ENCODE measurements at places on chromosomes 3 and 15.

DNA sequence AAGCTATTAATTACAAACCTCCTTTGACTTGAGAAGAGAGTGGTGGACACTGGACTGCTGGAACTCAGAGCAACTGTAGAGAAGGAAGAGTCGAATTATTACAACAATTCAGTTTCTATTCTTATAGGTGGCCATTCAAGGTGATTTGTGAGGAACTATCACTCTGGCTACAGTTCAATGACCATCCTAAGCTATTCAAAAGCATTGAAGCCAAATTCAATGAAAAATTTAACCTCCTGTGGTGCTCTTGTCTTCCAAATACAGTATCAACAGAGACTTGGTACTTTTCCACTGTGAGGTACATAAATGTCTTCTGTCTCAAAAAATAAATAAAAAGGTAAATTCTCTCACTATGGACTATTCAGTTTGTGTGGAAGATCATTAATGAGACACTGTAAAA lies 513.3 kb upstream of the SEMA6D start:
- no peak for DNase-seq

DNA sequence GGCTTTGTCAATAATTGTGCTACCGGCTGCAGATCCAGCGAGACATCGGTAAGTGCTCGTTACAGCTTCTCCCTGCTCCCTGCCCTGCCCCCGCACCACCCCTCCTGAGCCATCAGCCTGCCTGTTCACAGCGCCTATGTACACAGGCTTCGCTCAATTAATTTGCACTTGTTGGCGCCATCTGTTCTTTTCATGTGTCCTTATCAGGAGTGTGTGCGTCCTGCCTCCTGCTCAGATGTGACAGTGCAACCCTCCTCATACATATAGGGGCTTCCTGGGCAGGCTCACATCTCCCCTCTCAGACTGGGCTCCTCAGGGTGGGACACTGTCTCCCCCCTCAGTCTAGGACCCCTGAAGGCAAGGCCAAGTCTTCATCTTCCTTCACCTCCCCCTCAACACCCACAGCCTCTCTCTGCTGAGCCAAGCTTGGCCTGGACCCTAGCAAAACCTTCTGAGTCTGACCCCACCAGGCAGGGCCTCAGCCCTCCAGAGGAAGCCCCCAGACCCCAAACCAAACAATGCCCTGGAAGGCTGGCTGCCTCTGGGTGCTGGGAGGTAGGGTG lies 54.9 kb downstream of the CYP11A1 start:
- peak; percentile 61 for DNase-seq

DNA sequence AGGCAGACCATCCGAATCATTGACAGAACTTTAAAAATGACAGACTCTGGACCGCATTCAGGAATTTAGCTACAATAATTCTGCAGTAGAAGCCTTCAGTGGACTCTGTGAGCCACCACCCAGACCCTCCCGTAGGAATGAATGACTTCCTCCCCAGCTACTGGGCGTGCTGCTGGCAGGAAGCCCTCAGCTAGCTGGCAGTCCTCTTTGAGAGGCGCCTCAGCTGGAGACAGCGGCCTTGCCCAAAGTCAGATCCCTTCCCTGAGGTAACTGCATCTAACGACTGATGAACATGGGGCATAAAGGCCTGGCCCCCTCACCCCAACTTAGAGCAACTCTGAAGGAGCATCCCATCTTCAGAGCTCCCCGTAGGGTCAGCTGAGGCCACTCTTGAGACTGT lies 25.8 kb downstream of the CRABP1 start:
- DNase-seq, result no peak

DNA sequence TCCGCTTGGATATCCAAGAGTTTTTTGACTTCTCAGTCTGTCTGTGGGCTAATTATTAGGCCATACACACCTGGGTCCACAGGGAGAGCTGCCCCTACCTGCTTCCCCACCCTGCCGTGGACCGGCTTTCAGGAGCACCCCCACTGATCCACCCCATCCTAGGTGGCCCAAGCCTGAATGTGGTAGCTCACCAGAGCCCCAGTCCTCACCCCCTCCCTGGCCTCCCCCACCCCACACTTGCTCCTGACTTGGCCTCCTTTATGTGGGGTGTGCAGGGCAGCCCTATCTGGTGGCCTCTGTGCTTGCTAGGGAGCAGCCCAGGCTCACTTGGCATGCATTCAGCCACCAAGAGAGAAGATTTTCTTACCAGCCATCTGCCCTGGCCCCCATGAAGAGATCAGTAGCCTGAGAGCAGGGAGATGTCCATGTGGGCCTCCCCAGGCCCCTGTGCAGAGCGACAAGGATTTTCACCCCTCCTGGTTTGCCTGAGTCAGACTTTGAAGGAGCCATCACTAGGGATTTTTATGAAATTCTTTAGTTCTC lies 11.2 kb downstream of the LRRK1 start:
- no peak for DNase-seq

GRCh38 chr3:175411946-175412345 lies 552.8 kb downstream of the NAALADL2 start:
- no peak for DNase-seq

DNA sequence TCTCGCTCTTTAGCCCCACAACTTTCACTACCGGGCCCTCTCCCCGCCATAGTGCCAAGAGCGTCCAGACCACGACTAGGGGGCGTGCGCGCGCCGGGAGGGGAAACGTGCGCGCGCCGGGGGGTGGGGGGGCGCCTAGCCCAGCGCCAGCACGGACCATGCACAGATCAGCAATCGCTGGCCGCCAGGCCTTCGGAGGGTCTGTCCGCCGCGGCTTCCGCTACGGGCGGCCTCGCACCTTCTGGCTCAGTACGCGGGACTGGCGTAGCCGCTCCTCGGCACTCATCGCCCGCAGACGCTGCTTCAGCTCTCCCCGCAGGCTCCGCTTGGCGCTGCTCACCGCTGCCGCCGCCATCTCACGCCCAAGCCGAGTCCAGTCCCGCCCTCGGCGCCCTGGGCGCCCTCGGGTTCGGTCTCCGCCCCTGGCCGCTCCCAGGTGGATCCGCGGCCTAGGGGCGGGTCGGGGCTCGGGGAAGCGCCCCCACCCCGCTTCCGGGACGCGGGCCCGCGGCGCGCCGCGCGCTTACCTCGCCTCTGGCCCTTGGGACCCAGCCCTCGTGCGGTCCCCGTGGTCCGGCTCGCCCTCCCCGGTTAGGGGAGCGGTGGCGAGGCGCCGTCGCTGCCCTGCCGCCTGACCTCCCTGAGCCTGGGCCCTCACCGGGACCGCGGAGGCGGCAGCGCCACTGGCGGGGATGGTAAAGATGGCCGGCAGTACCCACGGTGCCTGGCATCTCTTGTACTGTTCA lies at the start of gene MTHFS:
TSS of gene MTHFS (minus strand) at position 381 of the 746 bp plus-strand sequence. CDS start at position 355, 26 bp downstream.
- DNase-seq, result no peak

DNA sequence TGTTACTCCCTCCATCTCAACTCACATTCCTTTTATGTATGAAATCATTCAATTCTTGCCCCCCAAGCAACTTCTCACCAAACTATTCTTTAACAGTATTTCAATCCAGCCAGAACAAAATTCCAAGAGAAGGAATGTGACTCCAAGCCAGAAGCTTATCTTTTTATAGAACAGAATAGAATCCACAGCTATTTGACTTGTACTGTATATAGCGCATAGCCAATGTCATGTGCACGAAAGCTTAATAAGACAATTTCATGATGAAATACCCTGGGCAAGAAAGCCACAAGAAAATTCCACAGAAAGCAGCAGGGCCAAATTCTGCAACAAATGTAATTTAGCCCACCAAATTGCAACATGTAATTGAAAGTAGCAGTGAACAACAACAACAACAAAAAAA lies 127.6 kb upstream of the UBE2E2 start:
- no peak for DNase-seq

DNA sequence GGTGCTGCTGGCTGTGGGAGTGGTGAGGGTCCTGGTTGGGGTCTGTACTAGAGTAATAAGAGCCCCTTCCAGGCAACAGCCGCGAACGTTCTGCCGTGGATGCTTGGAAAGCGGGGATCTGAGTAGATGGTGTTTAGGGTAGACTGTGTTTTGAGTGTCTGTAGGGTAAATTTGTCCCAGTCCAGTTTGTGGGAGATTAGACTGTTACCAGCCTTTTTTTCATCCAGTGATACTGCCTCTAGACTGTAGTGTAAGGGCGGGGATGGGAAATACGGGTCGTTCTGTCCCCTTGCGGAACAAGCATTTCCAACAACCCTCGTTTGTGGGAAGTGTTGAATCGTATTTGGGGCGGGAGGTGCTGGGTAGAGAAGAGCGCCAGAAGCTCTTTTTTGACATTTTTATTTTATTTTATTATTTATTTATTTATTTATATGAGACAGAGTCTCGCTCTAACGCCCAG lies 424 bp downstream of the HAUS2 start:
- DNase-seq, result no peak

- DNase-seq, result peak; percentile 42
Measured at GRCh38 chr3:126134219-126134975, 46.0 kb downstream of the ALDH1L1 start.

GRCh38 chr3:150495563-150496168 lies 50.6 kb downstream of the SERP1 start:
- no peak for DNase-seq

DNA sequence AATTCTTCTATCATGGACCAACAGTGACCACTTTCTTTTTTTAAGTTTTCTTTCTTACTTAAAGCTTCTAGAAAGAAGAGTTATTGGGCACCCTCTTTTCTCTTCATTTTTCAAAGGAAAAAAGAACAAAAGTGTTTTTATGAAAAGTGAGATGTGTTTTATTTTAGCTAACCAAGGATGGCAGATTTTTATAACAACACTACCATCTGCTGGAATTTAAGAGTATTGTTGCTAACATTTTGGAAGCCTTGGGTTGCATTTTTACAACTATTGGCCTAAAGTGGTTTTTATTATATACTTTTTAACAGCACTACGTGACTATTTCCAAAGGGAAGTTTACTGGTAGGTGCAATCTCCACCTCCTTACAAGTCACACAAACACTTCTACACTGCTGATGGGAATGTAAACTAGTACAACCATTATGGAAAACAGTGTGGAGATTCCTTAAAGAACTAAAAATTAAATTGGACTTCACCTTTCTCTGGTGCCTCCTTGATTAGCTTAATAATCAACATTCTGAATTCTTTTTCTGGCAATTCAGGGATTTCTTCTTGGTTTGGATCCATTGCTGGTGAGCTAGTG lies 237.7 kb upstream of the AGTR1 start:
- DNase-seq, result no peak

Data from D721Med (cell line).